Stimulated activated CD4-positive, alpha-beta T cell treated with anti-CD3 and anti-CD28 coated beads, Interleukin-4, amount 100 ng/mL, for 48 hours (primary cell): ENCODE measurements at places on chromosomes 12 and 14.
A peak's percentile ranks its signal among the peaks of the same experiment; 100 is the strongest.

- DNase-seq = no peak
These were observed 109.6 kb downstream of the STXBP6 start for GRCh38 chr14:24940213-24940783.

DNA sequence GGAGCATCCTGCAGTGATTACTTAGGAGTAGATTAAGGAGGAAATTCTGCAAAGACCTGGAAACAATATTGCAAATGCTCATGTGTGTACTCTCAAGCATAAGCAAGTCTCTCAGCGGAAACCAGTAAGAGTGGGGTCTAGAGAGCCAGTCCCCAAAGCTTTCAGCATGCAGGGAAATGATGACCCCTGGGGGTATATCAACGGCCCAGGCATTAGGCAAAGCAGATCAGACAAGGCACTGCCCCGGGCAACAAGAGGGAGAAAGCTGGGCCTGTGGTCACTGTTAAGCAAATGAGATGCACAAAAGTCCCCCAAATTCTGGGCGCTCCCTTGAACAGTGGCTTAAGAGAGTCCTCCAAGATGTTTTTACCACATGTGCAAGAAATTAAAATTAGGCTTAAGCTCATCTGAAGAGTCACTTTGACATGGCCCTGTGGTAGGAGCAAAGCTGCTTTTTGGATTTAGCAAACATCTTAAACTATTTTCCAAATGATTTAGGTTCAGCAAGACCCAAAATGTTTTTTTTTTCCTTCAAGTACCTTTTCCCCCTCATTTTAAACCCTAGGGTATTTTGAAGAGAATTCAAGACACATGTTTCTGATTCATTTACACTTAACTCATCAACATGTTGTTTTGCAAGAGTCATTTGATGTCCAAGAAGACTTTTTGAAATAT lies 457.1 kb upstream of the TBX3 start:
- DNase-seq = no peak

- DNase-seq = peak; percentile 63
These were observed 230.5 kb downstream of the SLC25A21 start for GRCh38 chr14:36941783-36942521.

DNA sequence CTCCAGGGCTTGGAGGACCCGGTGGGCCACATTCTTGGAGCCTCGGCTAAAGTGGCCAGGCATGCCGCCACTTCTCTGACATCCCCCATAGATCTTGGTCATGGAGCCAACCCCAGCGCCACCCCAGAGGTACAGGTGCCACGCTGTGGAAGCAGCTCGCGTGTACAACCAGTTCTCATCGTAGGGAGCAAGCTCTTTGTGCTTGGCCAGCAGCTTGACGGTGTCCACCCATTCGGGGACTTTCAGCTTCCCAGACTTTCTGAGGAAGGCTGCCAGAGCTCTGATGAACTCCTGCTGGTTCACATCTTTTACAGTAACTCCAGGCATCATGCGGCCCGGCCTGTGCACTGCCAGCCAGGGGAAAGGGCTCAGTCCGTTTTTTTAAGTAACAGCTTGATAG lies 29.3 kb upstream of the EAPP start:
- no peak for DNase-seq

GRCh38 chr12:90978117-90978770 lies 23.3 kb upstream of the CCER1 start:
- no peak for DNase-seq

DNA sequence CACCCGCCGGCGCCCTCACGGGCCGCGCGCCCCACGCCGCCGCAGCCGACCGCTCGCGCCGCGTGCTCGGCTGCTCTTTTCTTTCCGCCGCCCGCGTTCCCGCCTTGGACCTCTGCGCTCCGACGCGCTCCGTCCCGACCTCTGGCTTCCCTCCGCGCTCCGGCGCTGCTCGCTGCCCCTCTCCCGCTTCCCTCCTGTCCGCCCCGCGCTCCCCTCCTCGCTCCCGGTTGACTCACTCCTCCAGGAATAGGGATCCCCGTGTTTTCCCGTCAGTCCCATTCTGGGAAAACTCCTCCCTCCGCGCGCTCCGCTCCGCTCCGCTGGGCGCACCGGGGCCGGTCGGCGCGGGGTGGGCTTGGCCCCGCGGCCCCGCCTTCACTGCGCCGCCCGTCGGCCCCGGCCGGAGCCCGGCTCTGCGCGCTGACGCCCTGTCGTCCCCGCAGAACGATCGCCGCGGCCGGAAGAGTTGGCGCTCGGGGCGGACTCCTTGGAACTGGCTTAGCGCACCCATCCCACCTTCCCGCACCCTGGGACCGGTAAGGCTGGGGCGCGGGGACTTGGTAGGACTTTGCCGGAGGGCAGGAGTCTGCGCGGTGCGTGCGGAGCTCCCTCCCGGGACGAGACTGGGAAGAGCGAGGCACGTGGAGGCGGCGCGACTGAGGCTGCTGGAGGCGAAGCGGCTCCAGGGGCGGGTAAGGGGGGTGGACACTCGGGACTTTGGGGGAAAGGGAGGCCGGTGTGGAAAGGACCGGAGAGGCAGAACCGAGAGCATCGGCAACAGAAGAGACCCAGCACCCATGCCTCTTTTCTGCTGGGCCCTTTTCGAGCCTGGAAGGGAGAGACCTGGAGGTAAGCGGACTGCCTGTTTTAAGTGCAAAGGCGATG lies 550 bp downstream of the TEAD4 start:
- no peak for DNase-seq

GRCh38 chr12:102182635-102183034 lies 15.0 kb downstream of the PMCH start:
- no peak for DNase-seq

DNA sequence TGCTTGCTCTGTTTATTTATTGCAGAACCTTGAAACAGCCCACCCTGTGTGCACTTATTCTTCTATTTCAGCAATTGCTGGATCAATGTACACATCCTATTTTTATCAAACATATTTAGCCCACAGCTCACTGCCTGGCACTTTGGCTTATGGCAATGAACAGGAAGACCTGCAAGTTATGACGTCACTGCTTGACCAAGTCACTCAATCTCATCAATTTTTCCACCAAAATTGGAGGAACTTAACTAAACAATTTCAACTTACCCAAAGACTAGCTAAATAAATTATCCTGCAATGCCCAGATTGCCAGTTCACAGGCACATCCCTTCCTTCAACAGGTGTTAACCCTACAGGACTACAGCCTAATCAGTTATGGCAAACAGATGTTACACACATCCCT lies 89.3 kb downstream of the FSCB start:
- no peak for DNase-seq

GRCh38 chr12:65810036-65810435 lies 14.2 kb upstream of the HMGA2 start:
- DNase-seq = no peak

- DNase-seq = no peak
These were observed 187.7 kb downstream of the TMTC3 start for GRCh38 chr12:88329833-88330232.

DNA sequence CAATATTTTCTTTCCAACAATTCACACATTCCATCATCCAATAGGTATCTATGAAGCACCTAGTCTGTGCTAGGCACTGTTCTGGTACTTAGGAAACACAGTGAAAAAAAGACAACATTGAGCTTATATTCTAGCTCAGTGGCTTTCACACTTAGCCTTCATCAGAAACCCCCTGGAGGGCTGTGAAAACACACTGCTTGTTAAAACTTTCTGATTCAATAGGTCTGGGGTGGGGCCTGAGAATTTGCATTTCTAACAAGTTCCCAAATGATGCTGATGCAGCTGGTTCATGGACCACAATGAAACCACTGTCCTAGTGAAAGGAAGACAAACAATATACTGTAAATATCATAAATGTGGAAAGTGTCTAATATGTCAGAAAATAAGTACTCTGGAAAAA lies 5.9 kb downstream of the VTI1B start:
- no peak for DNase-seq

- DNase-seq = no peak
These were observed 10.8 kb downstream of the ERH start for GRCh38 chr14:69387311-69387710.

- DNase-seq = no peak
These were observed 135.1 kb downstream of the RBM19 start for GRCh38 chr12:113831016-113831415.

- DNase-seq = no peak
These were observed 118.5 kb downstream of the GLT1D1 start for GRCh38 chr12:128971802-128972201.

DNA sequence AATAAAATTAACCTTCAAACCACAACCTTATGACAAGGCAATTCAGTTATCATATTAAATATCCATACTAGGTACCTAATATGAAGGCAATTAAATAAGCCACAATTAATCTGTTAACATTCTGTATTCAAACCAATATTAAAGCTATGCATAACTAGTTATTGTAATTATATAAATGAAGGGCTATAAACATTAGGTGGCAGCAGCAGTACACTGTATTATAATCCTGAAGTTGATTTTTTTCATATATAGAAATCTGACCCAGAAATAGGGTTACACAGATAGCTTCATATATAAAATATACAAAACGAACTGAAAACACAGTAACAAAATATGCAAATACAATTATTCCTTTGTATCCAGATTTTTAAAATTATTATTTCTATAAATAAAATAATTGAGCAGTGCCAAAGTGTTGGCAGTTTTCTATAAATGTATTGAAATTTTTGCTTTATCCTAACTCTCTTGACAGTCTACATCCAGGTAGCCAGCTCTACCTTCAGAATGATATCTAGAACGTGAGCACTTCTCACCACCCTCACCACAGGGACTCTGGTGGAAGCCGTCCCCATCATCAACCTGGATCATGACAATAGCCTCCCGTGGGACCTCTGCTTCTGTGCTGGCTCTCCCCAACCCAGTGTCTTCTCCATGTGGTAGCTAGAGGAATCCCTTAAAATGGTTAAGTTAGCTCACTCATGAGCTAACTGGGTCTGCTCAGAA lies 136.2 kb downstream of the MED13L start:
- DNase-seq = no peak

- DNase-seq = no peak
These were observed 20.8 kb upstream of the CHGA start for GRCh38 chr14:92902191-92902590.

GRCh38 chr12:12182703-12183365 lies 84.0 kb downstream of the LRP6 start:
- DNase-seq = no peak

DNA sequence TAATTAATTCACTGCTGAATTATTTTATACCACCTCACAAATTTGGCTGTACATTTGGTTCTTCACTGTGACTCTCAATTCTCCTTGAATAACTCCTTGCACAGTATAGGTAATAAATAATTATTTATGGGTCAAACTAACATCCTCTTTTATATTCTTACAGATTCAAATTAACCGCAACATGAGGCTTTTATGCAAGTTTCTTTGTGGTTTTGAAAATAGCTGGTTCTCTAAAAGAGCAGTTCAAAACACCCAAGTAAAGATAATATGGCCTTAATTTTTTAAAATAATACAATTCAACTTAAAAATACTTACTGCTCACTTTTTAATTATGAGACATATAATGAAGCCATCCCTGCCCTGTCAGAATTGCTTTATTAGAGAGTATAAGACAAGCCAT lies 12.9 kb upstream of the TRIM9 start:
- DNase-seq = no peak

DNA sequence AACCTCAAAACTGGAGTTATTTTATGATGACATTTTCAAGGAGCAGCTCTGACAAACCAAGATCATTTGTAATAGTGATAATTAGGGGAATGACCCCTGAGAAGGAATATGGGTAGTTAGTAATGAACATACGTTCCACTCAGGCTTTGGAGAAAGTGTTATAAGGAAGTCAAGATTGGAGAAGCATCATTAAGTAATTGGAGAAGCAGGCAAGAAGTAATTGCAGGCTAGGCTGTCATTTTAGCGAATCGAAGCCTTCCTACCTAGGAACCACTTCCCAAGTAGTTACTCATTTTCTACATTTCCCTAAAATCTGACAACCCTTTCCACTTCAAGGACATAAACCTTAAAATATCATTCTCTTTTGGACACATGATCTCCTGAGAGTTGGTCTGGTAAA lies 1.2 kb downstream of the EDDM3B start:
- no peak for DNase-seq

GRCh38 chr12:76032043-76032981 lies 736 bp upstream of the PHLDA1 start:
- peak; percentile 28 for DNase-seq

- DNase-seq = no peak
These were observed 51.8 kb downstream of the ZFYVE21 start for GRCh38 chr14:103767336-103767894.

- no peak for DNase-seq
These were observed 471.2 kb upstream of the PRICKLE1 start for GRCh38 chr12:43060742-43061141.

DNA sequence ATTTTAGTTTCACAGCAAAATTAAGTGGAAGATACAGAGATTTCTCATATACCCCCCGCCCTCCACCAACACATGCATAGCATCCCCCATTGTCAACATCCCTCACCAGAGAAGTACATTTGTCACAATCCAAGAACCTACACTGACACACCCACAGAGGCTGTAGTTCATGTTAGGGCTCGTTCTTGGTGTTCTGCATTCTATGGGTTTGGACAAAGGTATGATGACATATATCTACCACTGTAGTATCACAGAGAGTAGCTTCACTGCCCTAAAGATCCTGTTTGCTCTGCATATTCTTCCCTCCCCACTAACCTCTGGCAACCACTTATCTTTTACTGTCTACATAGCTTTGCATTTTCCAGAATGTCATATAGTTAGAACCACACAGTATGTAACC lies 444.6 kb upstream of the DCN start:
- no peak for DNase-seq

- no peak for DNase-seq
These were observed 84.4 kb upstream of the CMKLR1 start for GRCh38 chr12:108423486-108423885.

- DNase-seq = no peak
These were observed 7.2 kb downstream of the DNM1L start for GRCh38 chr12:32686340-32686739.

GRCh38 chr14:50229681-50230080 lies 1.7 kb downstream of the SOS2 start:
- DNase-seq = no peak

DNA sequence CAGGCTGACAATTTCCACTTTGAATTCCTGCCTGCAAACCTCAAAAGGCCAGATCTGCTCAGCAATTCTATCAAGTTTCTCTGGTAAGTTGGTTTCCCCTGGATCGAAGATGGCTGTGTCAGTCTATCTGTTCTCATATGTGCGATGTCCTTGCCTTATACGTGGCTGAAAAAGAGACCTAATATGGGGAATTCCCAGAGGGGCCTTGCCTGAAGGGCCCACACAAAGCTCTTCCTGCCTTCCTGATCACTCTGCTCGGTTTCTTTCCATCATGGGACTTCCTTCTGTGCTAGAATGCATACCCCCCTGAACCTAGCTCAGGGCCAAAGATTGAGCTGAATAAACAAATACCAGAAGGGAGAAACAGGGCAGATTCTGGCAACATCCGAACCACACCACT lies 13.2 kb downstream of the TCL1B start:
- DNase-seq = no peak
